ENCODE measurements at places on chromosomes 3 and 15.

DNA sequence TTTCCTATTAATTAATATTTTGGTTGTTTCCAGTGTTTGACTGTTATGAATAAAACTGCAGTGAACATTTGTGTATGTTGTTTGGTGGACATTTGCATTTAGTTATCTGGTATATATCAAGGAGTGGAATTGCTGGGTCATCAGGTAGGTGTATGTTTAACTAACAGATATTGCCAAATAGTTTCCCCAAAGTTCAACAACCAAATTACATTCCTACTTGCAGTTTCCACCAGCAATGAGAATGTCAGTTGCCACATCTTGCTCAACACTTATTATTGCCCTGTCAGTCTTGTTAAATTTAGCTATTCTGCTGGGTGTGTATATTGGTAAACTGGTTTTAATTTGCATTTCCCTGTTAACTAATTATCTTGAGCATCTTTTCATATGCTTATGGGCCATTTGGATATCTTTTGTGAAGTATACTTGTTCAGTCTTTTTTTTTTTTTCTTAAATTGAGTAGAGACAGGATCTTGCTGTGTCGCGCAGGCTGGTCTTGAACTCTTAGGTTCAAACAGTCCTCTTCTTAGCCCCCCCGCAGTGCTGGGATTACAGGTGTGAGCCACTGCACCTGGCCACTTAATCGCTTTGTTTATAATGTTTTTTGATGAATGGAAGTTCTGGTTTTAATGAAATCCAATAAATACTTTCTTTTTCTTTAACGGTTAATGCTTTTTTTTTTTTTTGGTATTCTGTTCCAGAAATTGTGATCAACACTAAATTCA lies 7.9 kb downstream of the FEM1B start:
- DNase-seq, result peak; percentile 46

- DNase-seq, result no peak
These were observed 241.4 kb upstream of the SOX2 start for GRCh38 chr3:181470349-181470748.

GRCh38 chr15:27509014-27509413 lies 538.0 kb downstream of the GABRG3 start:
- no peak for DNase-seq

GRCh38 chr15:81315452-81316175 lies 8.3 kb downstream of the STARD5 start:
- DNase-seq, result no peak

DNA sequence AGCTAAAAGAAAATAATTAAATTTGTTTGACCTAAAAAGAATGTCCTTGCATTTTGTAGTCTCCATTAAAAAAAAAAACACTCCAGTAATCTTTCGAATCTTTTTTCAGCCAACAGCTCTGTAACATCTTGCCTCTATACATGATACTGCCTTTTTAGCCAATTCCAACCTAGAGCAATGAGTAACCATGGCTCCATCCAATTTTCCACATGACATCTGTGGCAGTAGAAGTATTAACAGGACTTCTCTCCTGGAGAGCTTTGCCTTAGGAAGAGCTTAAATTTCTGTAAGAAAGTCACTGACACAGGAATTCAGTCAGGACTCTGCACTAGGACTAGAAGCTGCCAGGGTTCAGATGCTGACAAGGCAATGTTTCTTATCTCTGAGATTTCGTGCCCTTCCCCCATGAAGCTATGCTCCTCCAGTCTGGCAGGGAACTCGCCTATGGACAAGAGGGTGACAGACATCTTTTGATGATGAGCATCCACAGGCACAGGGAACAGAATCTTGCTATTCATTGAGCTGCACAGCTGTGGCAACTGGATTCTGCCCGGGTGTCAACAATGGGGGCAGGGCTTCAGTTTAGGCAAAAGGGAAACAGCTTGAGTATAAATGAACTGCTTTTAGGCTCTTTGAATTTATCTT lies 81.8 kb downstream of the ALCAM start:
- DNase-seq, result no peak

- peak; percentile 9 for DNase-seq
These were observed 38.1 kb upstream of the LDHAL6B start for GRCh38 chr15:59168536-59168935.

- DNase-seq, result peak; percentile 36
These were observed 789.8 kb downstream of the NAALADL2 start for GRCh38 chr3:175648899-175649298.

DNA sequence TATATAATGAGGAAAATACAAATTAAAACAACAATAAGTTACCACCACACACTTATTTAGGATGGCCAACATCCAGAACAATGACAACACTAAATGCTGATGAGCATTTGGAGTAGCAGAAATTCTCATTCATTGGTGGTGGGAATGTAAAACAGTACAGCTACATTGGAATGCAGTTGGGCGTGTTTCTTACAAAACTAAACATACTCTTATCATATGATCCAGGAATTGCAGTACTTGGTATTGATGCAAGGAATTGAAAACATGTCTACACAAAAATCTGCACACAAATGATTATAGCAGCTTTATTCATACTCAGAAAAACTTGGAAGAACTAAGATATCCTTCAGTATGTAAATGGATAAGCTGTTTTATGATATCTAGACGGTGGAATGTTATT lies 594.2 kb downstream of the ZBBX start:
- no peak for DNase-seq

DNA sequence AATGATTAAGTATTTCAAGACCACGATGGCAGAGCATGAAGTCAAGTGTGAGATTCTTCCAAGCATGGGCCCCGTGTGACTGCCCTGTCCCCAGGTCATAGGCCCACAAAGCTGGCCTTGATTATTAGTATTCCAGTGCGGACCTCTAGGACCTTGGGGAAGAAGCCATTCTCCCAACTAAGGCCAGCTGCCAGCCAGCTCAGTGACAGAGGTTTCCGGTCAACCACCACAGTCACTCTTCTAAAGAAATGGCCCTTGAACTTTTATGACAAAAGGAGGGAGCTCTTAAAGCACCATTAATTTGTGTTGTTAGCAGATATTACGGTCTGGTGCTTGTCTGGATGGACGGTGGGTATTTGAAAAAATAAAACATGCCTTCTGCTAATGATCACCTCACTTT lies 28.0 kb downstream of the FAM3D start:
- no peak for DNase-seq

DNA sequence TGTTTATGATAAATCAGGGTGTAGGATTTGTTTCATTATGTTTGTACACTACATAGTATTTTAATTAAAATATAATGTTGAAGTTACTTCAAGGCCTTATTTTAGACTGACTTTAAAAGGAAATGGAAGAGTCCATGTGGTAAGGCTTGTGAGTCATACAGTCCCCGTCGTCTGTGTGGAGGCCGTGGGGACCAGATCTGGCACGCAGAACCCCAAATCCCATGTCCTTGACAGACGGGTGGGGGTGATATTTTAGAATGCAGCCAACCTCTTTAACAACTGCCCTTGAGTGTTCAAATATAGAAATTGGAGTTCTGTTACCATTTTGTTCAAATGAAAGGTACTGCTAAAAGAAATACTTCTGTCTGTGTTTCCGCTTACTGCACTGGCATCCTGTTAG lies 35.8 kb downstream of the ABHD17C start:
- DNase-seq, result peak; percentile 13

DNA sequence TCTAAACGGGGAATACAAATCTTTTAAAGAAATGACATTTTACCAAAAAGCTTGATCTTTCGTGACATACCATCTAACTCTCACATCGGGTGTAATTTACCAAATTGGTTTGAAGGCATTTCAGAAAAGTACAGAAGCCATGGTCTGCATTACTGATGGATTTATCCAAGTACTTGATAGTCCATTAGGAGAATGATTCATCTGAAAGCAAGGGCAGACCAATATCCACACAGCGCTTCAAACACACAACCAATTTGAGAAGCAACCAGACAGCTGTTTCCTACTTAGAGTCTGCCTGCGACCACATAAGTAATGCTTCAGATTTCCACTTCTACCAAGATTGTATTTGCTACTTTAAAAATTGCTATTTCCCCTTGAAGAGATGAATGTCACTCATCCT lies 697.6 kb upstream of the ALCAM start:
- DNase-seq, result no peak

- DNase-seq, result no peak
These were observed 79.8 kb downstream of the FOXP1 start for GRCh38 chr3:71503525-71504249.

GRCh38 chr3:85586018-85586417 lies 627.2 kb downstream of the CADM2 start:
- no peak for DNase-seq

- DNase-seq, result no peak
These were observed 31.4 kb downstream of the AP4E1 start for GRCh38 chr15:50939911-50940310.

- DNase-seq, result peak; percentile 37
These were observed 226.8 kb downstream of the TBC1D5 start for GRCh38 chr3:17515445-17516234.
